ENCODE measurements at places on chromosomes 3 and 15.

DNA sequence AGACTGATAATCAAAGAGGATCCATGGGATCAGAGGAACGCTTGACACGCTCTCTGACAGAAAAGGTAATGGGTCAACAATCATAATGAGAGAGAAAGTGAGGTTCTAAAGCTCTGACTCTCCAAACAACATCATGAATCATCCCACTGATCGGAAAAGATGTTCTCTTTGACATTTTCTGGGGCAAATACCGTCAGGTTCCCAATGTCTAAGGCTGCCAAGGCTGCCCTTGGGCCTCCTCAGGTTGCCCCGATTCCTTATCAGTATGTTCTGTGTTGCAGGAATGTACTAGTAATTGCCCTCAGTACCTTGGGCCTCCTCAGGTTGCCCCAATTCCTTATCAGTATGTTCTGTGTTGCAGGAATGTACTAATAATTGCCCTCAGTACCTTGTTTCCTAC is 60.9 kb downstream of the NPTN start:
- H3K36me3 ChIP-seq: no peaks in the 10 kb centered on the region
- no peaks in the 10 kb centered on the region for H3K27me3 ChIP-seq
- no peak for DNase-seq
- no peaks in the 10 kb centered on the region for H3K4me1 ChIP-seq
- no peak overlapping the region for H3K4me3 ChIP-seq
- H3K27ac ChIP-seq: no peak overlapping the region

- no peak overlapping the region for H3K4me3 ChIP-seq
- H3K4me1 ChIP-seq: no peaks in the 10 kb centered on the region
- no peaks in the 10 kb centered on the region for H3K36me3 ChIP-seq
- no peak for DNase-seq
- no peaks in the 10 kb centered on the region for H3K27me3 ChIP-seq
Measured at GRCh38 chr3:144810160-144810559, 838.5 kb downstream of the DIPK2A start.

DNA sequence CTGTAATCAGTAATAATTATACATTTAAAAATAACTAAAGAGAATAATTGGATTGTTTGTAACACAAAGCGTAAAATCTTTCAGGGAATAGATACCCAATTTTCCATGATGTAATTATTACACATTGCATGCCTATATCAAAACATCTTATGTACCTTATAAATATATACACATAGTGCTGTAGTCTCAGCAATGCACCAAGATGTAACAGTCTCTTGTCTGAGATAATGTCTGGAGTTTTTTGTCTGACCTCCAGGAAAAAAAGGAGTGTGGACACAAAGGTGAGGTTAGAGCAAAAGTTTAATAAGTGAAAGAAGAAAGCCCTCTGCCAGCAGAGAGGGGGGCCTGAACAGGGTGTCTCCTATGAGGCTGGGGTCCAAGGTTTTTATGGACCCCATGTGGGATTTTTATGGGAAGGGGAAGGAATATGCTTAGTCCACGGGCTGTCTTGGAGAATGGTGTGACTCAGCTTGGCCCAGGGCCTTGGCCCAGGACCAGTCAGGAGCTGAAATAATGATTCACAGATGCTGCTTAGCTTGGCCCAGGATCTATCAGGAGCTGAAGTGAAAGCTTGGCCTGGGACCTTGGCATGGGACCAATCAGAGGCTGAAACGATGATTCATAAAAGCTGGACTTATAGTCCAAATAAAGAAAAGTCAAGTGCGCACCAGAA is 545.0 kb downstream of the ZPLD1 start:
- H3K36me3 ChIP-seq: no peaks in the 10 kb centered on the region
- DNase-seq: peak; percentile 80
- no peaks in the 10 kb centered on the region for H3K27me3 ChIP-seq
- H3K4me3 ChIP-seq: no peak overlapping the region

GRCh38 chr15:68207176-68207935 is 2.2 kb upstream of the CALML4 start:
- H3K4me1 ChIP-seq: no peaks in the 10 kb centered on the region
- no peak overlapping the region for H3K4me3 ChIP-seq
- H3K27me3 ChIP-seq: no peaks in the 10 kb centered on the region
- no peak overlapping the region for H3K27ac ChIP-seq

DNA sequence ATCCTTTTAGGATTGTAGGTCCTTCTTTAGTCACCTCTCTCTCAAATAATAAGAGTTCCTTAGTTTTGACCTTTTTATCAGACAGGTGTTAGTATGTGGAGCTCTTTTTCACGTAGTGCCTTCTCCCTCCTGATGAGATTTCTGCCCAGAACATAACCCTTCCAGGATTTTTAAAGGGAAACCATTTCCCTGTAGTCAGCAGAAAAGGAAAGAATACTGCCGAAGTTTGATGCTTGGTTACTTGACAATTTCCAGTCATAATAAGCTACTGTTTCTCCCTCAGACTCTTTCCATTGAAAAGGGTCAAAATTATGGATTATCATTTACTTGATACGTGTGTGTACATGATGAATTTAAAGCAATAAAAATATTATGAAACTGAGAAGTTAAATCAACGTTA is 73.1 kb downstream of the VPS8 start:
- no peaks in the 10 kb centered on the region for H3K27me3 ChIP-seq
- no peak for DNase-seq
- H3K4me3 ChIP-seq: no peak overlapping the region
- no peaks in the 10 kb centered on the region for H3K4me1 ChIP-seq
- H3K36me3 ChIP-seq: no peaks in the 10 kb centered on the region
- H3K27ac ChIP-seq: no peak overlapping the region

- H3K4me1 ChIP-seq: no peaks in the 10 kb centered on the region
- H3K4me3 ChIP-seq: no peak overlapping the region
- DNase-seq: no peak
- H3K27me3 ChIP-seq: no peaks in the 10 kb centered on the region
Measured at GRCh38 chr15:29376590-29376989, 107.0 kb upstream of the NSMCE3 start.

DNA sequence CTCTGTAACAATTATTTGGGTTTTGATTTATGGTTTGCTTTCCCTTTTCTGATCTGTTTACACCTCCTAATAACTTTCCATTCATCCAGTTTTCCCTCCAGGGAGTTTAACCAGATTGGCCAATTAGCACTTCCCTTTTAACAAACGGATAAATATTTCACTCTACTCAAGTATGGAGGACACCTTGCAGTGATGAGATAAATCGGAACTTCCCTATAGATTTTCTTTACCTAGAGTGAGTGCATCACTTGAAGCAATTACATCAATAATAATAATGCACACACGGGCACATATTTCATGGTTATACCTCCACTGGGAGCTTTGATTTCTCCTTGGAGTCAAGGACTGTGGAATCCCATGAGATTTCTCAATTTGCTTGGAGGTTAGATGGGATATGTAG is 239.1 kb upstream of the CFAP20DC start:
- H3K4me1 ChIP-seq: no peaks in the 10 kb centered on the region
- H3K36me3 ChIP-seq: no peaks in the 10 kb centered on the region
- no peak for DNase-seq
- H3K27ac ChIP-seq: no peak overlapping the region
- no peak overlapping the region for H3K4me3 ChIP-seq

DNA sequence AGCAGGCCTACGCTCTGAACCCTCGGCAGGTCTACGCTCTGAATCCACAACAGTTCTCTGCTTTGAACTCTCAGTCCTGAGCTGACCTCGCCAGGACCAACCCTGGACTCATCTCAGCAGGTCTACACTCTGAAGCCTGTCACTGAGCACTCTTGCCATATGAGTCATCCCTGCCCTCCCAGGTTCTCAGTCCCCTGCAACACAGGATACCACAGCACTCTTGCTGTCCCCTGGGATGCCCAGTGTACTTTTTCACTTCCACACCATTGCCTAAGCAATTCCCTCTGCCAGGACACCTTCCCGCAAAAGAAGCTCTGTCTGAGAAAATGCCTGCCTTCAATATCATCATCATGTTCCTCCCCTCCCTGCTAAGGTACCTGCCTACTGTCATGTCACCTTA is 42.0 kb downstream of the NUP210 start:
- no peaks in the 10 kb centered on the region for H3K27me3 ChIP-seq
- no peaks in the 10 kb centered on the region for H3K36me3 ChIP-seq
- no peak overlapping the region for H3K4me3 ChIP-seq
- no peaks in the 10 kb centered on the region for H3K4me1 ChIP-seq
- DNase-seq: no peak

DNA sequence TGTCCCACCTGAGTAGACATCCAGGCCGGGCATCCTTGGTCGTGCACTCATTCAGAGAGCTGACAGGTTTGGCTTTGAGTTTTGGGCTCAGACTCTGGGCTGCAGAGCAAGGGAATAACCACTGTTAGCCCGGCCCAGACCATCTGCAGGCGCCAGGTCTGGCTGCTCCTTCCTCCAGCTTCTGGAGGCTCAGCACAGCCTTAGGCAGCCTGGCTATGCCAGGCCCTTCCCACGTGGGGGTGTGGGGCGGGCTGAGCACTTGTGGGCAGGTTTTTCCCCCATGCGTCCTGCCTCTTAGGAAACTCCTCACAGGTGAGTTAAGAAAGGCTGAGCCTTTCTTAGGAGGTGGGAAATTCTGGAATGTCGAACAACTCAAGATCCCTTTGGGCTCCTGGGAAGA is 11.2 kb downstream of the PLA2G4B start:
- no peaks in the 10 kb centered on the region for H3K27me3 ChIP-seq
- H3K4me1 ChIP-seq: no peaks in the 10 kb centered on the region
- no peak overlapping the region for H3K4me3 ChIP-seq
- H3K36me3 ChIP-seq: no peaks in the 10 kb centered on the region

GRCh38 chr3:1847571-1847970 is 251.1 kb upstream of the CNTN4 start:
- no peak overlapping the region for H3K27ac ChIP-seq
- H3K4me1 ChIP-seq: no peaks in the 10 kb centered on the region
- H3K27me3 ChIP-seq: no peaks in the 10 kb centered on the region
- DNase-seq: no peak
- no peaks in the 10 kb centered on the region for H3K36me3 ChIP-seq
- H3K4me3 ChIP-seq: no peak overlapping the region

DNA sequence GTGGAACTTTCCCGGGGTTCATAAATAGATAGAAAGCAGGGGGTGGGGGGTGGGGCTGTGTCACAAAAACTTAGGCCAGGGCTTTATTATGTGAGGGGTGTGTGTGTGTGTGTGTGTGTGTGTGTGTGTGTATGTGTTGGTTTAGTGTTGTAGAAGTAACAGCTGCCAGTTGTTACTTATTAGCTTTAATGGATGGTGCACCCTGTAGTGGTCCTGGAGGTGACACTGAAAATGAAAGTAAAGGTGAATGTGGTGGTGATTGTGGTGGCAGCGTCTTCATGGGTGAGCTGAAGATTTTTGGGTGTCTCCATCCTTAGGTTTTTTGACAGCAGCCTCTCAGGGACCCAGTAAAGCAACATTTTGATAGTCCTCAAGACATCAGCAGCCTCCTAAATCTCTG is 449.9 kb downstream of the PDCD6IP start:
- H3K4me1 ChIP-seq: no peaks in the 10 kb centered on the region
- no peak for DNase-seq
- H3K27ac ChIP-seq: no peak overlapping the region
- no peaks in the 10 kb centered on the region for H3K36me3 ChIP-seq
- no peaks in the 10 kb centered on the region for H3K27me3 ChIP-seq

GRCh38 chr3:131386429-131387165 is 5.0 kb downstream of the NUDT16 start:
- H3K4me1 ChIP-seq: no peaks in the 10 kb centered on the region
- H3K4me3 ChIP-seq: no peak overlapping the region
- H3K27me3 ChIP-seq: no peaks in the 10 kb centered on the region
- DNase-seq: no peak

DNA sequence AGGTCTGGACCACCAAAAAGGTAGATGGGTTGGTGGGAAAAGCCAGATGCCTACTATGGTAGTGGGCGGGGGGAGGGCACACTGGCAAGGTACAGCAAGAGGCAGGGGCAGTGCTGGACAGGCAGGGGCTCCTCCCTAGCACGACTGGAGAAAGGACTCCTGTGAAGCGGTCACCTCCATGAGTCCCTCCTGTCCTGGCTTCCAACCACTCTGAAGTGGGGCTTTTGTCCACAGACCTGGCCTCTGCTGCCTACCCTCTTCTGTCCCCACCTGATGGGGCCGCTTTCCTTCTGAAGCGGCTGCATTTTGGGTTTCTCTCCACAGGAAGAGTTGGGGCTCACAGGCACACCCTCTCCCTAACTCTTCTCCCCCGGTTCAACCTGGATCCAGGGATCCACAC is 2.7 kb upstream of the SPTBN5 start:
- no peaks in the 10 kb centered on the region for H3K36me3 ChIP-seq
- H3K27ac ChIP-seq: no peak overlapping the region
- no peak overlapping the region for H3K4me3 ChIP-seq
- H3K4me1 ChIP-seq: peaks cover 10% of the 10 kb centered on the region
- no peak for DNase-seq

- no peak overlapping the region for H3K4me3 ChIP-seq
- H3K27me3 ChIP-seq: no peaks in the 10 kb centered on the region
- no peak for DNase-seq
Measured at GRCh38 chr3:168124791-168125190, 29.1 kb upstream of the GOLIM4 start.

- no peaks in the 10 kb centered on the region for H3K36me3 ChIP-seq
- H3K4me1 ChIP-seq: no peaks in the 10 kb centered on the region
- no peak for DNase-seq
- H3K4me3 ChIP-seq: no peak overlapping the region
- H3K27me3 ChIP-seq: no peaks in the 10 kb centered on the region
- no peak overlapping the region for H3K27ac ChIP-seq
Measured at GRCh38 chr15:52772766-52773165, 17.4 kb downstream of the ONECUT1 start.

DNA sequence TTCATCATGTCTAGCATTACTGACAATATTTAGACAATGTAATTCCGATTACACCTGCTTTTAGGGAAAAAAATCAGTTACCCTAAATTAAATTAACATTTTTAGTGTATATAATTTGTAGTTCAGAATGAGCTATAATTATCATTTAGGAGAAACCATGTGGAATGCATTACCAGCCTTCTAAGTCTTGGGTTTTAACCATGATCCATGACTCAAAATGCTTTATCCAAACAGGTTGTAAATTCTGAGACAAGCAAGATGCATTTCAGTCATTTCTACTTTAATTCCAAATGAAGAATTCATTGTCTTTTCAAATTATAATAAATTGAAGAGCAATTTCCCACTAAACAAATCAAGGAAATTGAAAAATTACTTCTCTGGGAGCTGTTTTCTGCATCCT is 243.7 kb upstream of the LRIG1 start:
- no peaks in the 10 kb centered on the region for H3K4me1 ChIP-seq
- no peak for DNase-seq
- no peaks in the 10 kb centered on the region for H3K27me3 ChIP-seq
- no peak overlapping the region for H3K27ac ChIP-seq
- H3K36me3 ChIP-seq: no peaks in the 10 kb centered on the region

GRCh38 chr15:87489902-87490665 is 766.5 kb downstream of the NTRK3 start:
- H3K4me1 ChIP-seq: no peaks in the 10 kb centered on the region
- no peak overlapping the region for H3K27ac ChIP-seq
- H3K36me3 ChIP-seq: no peaks in the 10 kb centered on the region
- no peak overlapping the region for H3K4me3 ChIP-seq

- no peak overlapping the region for H3K4me3 ChIP-seq
- no peak overlapping the region for H3K27ac ChIP-seq
- no peak for DNase-seq
Measured at GRCh38 chr3:109313061-109313460, 3.3 kb downstream of the DPPA2 start.

All from uterus (tissue), 4 donors.